GM13976 (cell line): ENCODE measurements at places on chromosomes 3 and 15.

- no peak for DNase-seq
These were observed 177.8 kb downstream of the SERPINI1 start for GRCh38 chr3:167913219-167913835.

DNA sequence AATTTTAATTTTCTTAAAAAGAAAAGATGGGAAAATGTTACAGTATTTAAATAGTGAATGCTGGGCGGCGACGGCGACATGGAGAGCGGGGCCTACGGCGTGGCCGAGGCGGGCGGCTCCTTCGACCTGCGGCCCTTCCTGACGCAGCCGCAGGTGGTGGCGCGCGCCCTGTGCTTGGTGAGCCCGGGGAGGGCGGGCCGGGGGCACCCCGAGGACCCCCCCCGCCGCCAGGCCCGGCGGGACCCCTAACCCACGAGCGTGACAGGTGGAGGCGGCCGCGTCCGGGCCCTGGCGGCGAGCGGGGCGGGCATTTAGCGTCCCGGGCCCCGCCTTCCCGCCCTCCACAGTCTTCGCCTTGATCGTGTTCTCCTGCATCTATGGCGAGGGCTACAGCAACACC, 38.4 kb upstream of the GOLGA8J start:
- DNase-seq: no peak

DNA sequence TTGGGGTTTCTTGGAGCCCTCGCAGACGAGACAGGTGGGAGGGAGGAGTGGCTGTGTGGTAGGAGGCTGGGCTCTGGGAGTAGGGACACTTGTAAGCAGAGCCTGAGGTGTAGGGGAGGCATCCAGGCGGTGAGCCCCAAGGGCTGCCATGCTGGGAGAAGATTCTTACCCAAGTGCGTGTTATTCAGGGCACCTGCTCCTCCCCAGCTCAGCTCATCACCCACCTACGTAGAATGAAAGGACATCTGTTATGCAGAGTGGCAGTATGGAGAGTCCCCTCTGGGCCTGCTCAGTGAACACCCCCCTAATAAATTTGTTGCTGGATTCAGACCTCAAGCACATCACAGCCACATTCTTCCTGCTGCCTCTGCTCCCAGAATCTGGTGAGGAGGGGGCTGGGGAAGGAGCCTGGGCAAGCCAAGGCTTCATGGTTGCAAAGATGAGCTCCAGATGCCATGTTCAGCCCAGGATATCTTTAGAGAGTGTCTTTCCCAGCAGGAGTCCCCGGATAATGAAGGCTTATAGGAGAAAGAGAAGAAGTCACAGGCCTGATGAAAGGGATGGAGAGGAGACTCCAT, 261.8 kb downstream of the EPHB1 start:
- no peak for DNase-seq

DNA sequence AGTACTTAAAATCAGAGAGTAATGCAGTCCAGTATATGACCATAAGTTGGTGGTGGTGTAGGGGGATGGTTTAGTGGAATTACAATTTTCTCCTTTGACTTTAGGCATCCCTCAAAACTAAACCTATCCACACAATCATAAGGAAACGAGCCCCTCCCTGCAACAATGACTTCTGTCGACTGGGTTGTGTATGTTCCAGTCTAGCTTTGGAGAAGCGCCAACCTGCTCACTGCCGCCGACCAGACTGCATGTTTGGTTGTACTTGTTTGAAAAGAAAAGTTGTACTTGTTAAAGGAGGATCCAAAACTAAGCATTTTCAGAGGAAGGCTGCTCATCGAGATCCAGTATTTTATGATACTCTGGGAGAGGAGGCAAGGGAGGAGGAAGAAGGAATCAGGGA, 52.8 kb downstream of the MGA start:
- DNase-seq: no peak

- no peak for DNase-seq
These were observed 22.5 kb downstream of the SLC6A6 start for GRCh38 chr3:14424711-14425580.

GRCh38 chr3:57128826-57129667, 36.1 kb downstream of the IL17RD start:
- no peak for DNase-seq

- DNase-seq: no peak
These were observed 370.5 kb downstream of the RORA start for GRCh38 chr15:60858511-60859070.

- peak; percentile 80 for DNase-seq
These were observed 133.3 kb downstream of the TBC1D2B start for GRCh38 chr15:77944002-77944867.

DNA sequence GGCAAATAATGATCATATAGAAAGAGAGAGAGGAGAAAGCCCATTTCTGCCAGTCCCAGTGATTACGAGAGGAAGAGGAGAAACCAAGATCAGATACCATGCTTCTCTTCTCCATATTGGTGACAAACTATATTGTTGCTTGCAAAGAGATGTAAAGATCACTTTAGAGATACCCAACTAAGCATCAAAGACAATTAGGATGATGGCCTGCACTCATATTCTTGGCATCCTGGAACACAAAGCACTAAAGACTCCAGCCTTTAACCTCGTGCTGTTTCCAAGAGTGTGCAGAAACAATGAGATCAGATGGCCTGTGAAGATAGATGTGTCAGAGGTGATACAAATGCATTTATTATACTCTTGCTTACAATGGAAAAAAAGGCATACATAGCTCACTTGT, 170.7 kb upstream of the TP63 start:
- no peak for DNase-seq

- no peak for DNase-seq
These were observed 1121.2 kb downstream of the NSUN3 start for GRCh38 chr3:95184038-95184437.

DNA sequence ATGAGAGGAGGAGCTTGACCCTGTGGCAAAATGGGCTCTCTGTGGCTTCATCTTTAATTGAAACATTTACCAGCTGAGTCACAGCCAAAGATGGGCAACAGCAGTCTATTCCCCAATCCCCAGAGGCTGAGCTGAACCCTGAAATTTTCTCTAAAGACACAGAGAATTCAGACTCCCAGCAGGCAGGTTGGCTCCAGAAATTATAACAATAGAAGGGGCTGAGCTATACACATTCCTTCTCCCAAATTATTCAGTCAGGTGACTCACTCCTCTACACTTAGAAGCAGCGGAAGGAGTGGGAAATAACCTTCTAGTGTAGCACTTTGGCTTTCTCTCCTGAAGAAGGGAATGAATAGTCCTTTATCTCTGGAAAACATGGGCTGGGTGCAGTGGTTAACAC, 264.3 kb upstream of the ARHGEF26 start:
- no peak for DNase-seq

DNA sequence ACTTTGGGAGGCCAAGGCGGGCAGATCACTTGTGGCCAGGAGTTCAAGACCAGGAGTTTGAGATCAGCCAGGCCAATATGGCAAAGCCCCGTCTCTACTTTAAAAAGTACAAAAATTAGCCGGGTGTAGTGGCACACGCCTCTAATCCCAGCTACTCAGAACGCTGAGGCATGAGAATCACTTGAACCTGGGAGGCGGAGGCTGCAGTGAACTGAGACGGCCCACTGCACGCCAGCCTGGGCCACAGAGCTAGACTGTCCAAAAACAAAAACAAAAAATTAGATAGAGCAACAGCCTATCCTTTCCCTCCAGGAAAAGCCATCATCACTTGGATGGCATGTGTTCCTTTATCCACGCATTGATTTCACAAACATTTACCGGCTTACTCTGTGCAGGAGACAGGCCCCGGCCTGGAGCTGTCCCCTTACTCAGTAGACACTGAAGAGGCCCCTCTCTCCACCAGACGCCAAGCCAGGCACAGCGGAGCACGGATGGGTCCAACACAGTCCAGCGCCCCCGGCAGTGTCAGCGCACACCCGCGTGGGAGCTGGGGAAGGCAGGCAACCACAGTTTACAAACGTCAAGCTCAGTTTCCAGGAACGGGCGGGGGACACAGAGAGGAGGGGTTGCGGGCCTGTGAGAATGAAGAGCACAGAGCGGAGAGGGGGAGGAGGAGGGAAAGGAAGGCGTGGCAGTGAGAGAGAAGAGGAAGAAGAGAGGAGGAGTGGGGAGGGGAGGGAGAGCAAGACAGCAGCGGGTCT, 3.1 kb downstream of the GP5 start:
- DNase-seq: no peak

- peak; percentile 13 for DNase-seq
These were observed 32.6 kb downstream of the ALS2CL start for GRCh38 chr3:46660543-46661523.

DNA sequence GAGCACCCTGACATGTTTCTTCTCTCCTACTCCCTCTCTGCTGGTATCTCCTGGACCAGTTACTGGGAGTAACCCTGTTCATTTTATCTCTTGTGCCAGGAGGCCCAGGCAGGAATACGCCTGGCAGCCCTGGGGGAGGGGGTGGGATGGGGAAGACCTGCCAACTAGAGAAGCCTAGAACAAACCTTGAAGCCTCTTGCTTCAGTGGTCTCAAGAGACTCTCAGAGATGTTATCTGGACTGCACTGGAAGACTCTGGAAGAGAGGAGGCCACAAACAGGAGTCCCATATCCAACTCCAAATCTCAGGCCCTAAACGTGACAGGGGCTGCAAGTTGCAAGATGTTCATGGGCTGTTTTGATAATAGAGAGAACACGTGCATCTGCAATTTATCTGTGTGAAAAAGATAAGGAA, at the start of gene EPB42:
TSS of gene EPB42 (minus strand) at position 28 of the 413 bp plus-strand sequence. CDS start 193 bp downstream, outside the sequence.
- DNase-seq: no peak

DNA sequence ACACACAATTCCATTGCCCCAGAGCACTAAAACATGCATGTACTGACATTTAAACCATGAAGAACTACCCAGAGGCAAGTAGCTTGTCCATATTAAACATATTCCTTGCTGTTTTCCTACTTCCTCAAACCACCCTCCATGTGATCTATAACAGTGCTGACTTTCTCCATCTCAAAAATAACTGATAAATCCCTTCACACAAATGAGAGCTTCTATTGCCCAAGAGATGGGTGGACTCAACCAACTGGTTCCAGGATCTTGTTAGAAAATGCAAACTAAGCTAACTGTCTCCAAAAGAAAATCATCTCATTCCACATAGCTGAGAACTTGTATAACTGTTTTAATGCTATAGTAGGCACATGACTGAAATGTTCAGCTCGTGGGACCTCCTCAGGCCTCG, 29.6 kb downstream of the DCLK3 start:
- no peak for DNase-seq

- no peak for DNase-seq
These were observed 189.4 kb upstream of the CHRM5 start for GRCh38 chr15:33778852-33779251.

- no peak for DNase-seq
These were observed 109.2 kb upstream of the TPM1 start for GRCh38 chr15:62933386-62933785.

DNA sequence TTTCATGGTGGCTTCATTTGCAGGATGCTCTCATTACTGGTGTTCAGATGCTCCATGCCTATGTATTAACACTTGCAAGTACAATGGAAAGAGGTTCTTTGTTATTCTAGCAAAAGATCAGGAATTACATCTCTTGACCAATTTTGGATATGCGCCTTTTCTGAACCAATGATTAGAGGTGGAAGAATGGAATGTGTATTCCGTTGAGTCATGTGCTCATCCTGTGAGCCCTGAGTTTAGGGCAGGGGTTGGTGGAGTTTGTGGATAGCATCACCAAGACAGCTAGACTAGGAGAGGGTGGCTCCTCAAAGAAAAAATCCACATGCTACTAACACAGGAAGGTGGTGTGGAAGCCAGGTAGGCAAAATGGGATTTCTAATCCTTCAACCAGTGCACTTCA, 80.7 kb upstream of the SLC25A26 start:
- DNase-seq: no peak

GRCh38 chr15:80609512-80609946, 85.6 kb upstream of the ABHD17C start:
- no peak for DNase-seq

DNA sequence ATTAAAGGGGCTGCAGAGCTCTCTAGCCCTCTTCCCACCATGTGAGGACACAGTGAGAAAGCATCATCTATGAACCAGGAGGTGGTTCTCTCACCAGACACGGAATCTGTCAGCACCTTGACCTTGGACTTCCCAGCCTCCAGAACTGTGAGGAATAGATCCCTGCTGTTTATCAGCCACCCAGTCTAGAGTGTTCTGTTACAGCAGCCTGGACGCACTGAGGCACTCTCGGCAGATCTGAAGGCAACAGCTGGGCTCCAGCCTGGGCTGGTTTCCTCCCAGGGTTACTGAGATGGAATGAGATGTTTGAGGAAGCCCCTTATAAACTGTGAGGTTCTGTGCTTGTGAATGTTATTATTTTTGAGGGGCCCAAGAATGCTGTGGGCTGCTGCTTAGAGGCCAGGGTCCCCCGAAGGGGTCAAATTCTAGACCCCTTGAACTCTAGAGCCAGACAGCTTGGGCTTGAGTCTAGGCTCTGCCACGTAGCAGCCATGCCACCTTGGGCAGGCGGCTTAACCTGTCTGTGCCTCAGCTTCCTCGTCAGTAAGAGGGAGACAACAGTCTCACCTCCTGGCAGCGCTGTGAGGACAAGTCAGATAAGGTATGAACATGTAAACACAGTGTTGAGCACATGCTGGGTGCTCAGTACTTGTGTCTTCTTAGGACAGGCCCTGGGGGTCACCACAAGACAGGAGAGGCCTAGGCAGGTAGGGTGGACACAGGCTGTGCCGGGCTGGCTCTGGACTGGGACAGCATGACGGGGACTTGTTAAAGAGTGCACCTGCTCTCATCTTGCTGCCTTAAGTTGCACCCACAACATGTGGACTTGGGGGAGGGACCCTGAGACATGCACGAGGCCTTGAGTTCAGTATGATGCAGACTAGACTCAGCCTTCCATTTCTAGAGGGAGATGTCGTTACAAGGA, 49.2 kb downstream of the MGLL start:
- DNase-seq: no peak

DNA sequence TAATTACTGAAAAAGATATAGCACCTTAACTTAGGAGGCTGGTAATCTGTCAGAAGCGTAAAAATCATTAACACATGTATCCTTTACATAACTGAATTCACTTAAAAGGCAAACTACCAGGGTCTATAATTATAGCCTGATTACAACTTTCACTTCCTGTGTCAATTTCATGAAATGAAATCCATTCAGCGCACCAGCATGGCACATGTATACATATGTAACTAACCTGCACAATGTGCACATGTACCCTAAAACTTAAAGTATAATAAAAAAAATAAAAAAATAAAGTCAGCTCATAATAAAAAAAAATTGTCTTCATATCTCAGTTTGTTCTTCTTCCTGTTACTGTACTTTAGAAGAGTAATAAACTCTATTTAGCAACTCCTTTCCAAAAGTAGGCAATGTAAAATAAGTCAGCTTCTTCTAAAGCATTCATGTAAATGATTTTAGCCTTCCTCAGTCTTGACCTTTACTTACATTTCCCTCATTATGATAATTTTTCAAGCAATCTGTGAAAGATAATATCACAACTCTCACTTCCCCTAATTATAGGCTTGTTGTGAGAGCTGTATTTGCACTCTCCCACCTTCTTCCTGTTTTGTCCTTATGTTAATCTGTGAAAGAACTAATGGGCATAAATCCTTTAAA, 50.1 kb downstream of the KBTBD8 start:
- DNase-seq: peak; percentile 33
